Activated CD4-positive, alpha-beta T cell treated with anti-CD3 and anti-CD28 coated beads, Interleukin-10, Interleukin-2, amounts not matched to agents 100 ng/mL and 50 ng/mL, durations not matched to agents 16 hours and 8 hours (primary cell): ENCODE measurements at places on chromosomes 6 and 20.

DNA sequence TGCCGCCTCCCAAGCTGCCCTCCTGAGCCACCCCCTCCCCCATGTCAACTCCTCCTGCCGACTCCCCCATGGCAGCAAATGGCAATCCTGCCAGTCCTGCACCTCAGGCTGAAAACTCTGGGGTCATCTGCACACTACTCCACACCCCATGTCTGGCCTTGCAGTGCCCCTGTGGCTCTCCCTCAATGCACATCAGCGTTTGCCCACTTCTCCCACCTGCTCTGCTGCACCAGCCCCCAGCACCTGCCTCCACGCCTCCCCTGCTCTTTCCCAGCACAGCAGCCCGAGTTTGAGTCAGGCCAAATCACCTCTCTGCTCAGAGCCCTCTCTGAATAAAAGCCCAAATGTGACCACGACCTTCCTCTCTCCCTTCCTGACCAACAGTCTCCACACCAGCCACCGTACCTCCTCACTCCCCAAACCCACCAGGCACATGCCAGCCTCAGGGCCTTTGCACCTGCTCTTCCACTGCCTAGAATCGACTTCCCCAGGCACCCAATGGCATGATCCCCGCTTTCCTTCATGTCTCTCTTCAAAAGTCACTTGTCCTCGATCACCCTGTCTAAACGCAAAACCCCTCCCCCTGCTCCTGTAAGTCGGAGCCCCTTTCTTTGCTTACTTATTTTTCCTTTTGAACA is 4.3 kb downstream of the PXDC1 start:
- no peak for DNase-seq

- no peak for DNase-seq
Measured at GRCh38 chr20:45341939-45342854, 6.0 kb downstream of the SDC4 start.

GRCh38 chr6:30493643-30494250 is 4.4 kb downstream of the HLA-E start:
- DNase-seq: no peak

DNA sequence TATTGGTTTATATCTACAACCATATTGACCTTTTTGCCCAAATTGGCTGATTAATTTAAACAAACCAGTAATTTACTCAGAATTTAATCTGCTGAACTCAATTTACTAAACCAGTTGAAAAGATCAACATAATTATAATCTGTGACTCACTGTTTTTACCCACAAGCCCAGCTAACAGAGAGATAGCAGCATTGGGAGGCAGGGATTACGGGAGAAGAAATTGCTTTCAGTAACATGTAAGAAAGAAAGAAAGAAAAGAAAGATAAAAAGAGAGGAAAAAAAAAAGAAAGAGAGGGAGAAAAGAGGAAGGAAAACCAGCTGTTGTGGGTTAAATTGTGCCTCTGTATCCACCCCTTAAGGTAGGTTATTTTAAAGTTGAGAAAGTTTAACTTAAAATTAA is 13.3 kb upstream of the RHAG start:
- DNase-seq: no peak

DNA sequence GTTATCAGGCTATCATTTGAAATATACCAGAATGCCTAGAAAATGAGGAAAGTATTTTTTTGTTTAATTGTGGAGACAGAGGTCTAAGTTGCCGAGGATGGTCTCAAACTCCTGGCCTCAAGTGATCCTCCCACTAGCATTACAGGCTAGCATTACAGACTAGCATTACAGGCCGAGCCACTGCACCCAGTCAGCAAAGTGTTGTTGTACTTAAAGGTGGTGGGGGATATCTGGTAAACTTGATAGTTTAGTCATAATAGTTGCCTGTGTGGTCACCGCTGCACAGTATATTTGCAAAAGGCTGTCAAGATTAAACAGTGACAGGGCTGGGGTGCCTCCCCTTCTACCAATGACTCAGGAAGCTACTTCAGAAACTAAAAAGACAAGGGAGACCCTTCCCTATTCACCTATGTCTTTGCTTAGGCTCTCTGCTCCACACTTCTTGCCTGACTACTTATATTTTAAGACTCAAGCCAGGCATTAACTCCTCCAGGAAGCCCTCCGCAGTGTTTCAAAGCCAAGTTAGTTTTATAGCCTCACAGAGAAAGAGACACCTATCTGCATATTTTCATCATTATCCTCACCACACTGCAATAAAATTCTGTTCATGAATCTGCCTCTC is 3.1 kb upstream of the AKIRIN2 start:
- DNase-seq: peak; percentile 94

DNA sequence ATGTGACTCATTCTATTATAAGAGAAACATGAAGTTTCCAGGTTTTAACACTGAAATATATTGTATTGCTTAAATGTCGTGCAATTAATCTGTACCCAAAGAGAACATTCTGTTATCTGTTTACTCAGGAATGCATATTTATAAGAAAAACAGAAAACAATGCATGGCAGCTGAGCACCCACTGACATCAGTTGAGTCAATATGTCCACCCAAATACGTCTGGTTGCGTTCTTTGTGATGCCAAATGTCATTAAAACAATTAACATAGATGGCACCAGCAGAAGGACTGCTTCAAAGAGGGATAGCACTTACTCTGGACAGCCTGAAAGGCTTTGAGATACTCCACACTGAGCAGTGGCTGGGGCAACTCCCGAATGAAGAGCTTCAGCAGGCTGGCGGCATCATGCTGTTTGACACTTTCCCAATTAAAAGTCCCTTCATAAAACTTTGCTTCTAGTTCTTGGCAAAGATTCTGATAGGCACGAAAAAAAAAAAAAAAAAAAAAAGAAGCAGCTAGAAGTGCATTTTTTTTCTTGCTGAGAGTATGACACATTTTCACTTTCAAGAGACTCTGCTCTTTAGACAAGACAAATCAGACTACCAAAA is 102.3 kb downstream of the ARHGAP18 start:
- DNase-seq: no peak
